Bone marrow (tissue), 2 donors: ENCODE measurements at places on chromosomes 5 and 9.

DNA sequence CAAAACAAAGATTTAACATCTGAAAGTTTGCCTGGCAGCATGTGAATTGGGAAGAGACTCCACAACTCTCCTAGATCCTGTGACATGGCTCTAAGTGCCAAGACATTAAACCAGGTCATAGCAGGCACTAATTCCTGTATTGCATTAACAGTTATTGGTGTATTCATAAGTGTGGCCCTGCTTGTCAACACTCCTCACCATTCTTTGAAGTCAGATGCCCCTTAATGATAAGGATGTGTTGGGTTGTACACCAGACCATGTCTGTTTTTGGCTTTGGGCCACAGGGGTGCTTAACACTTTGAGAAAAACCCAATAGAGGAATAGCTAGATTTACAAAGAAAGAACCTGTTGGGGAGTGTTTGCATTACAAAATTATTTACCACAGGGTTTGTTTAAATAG is 43.4 kb upstream of the PDE8B start:
- no peak for DNase-seq

DNA sequence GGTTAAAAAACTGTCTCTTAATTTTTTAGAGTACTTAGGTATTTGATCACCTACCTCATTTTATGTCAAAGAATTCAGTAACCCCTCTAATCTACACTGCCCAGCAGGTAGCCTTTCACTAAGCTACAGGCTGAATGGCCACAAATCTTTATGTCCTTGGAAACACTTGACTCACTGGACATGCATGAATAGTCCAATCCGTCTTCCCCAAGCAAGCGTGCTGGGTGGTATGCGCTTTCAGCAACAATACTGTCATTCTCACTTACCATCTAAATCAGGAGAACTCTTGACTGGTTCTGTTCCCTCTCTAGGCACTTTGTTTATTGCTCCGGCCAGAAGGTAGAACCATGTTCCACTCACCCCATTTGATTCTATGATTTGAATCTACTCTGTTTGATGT is 73.1 kb downstream of the TRPM3 start:
- DNase-seq = no peak

DNA sequence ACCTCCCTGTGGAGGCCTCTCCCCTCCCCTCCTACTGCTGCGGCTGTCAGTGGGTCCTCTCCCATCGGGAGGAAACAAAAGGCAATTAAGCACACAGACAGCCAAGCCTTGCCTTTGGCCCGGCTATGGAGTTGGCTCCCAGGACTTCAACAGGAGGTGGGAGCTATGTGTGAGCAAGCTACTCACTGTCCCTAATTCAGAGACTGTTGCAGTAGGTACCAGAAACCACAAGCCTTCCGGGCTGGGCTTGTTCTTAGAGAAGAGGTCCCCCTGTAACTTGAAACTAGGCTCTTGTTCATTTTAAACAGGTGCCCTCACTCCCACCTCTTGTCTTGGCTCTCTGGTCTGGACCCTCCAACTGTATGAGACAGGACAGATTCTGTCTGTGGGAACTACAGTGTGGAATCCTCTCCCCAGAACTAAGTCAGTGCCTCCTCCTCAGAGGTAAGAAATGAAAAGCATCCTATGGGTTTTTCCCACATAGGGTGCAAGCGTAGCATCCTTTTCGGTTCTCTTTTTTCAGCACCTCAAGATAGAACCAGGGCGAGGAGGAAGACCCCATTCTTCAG is 561.1 kb downstream of the EBF1 start:
- no peak for DNase-seq

GRCh38 chr5:123371575-123372179 is 51.5 kb downstream of the CEP120 start:
- DNase-seq = no peak

- DNase-seq = no peak
These were observed 62.5 kb upstream of the ITGA1 start for GRCh38 chr5:52725065-52725746.

- no peak for DNase-seq
These were observed 10.0 kb upstream of the C5 start for GRCh38 chr9:121059998-121060636.

DNA sequence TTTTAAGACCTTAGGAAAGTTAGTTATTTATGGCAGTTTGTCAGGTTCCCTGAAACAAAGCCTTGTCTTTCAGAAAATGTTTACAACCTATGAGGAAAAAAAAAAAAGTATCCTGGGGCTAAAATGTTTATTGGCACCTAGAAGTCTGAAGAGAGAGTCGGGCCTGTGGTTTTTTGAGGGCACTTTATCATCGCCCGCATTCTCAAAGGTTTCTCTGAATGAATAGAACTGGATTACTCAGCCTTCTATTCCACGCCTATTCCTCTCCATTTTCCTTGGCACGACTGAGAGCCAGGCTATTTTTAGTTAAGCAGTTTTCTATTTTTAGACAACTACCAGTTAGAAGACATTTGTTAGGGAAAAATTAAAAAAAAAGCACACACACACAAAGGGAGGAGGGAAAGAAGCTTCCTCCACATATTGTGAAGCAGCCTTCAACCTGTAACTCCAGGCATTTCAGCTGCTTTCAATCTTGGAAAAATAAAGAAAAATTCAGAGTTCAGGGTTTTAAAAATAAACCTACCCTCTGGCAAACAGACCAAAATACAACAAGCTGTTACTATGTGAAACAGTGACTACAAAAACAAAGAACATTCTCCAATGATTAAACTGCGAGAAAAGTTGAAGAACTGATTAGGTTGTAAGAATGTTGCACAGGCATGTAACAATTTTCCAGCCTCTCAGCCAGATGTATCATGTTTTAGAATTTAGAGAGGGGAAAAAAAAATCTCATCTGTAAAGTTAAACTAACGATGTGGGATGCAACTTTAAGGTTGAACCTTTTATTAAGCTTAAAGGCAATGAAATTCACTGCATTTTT is 97.0 kb downstream of the MEF2C start:
- DNase-seq = no peak
